ENCODE measurements at places on chromosomes 12 and 14.

GRCh38 chr12:30142301-30142700 lies 358.6 kb upstream of the TMTC1 start:
- no peak for DNase-seq

GRCh38 chr12:120324841-120325417 lies 2.6 kb downstream of the PLA2G1B start:
- DNase-seq, result no peak

DNA sequence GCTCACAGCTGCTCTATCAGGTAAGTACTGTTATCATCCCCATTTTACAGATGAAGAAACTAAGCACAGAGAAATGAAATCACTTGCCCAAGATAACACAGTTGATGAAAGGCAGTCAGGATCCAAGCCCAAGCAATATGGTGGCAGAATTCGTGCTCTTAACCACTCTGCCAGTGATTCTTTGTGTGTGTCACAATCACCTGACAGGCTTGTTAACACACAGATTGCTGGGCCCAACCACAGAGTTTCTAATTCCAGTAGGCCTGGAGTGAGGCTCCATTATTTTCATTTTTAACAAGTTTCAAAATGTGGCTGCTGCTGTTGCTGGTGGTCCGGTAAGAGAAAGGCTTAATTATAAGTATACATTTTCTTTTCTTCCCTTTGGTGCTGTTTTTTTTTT lies 134.2 kb downstream of the TGFB3 start:
- DNase-seq, result no peak

- DNase-seq, result no peak
Measured at GRCh38 chr12:121388421-121388981, 11.4 kb upstream of the RNF34 start.

- DNase-seq, result peak; percentile 97
Measured at GRCh38 chr14:23301288-23301968, 1.2 kb downstream of the PPP1R3E start.

DNA sequence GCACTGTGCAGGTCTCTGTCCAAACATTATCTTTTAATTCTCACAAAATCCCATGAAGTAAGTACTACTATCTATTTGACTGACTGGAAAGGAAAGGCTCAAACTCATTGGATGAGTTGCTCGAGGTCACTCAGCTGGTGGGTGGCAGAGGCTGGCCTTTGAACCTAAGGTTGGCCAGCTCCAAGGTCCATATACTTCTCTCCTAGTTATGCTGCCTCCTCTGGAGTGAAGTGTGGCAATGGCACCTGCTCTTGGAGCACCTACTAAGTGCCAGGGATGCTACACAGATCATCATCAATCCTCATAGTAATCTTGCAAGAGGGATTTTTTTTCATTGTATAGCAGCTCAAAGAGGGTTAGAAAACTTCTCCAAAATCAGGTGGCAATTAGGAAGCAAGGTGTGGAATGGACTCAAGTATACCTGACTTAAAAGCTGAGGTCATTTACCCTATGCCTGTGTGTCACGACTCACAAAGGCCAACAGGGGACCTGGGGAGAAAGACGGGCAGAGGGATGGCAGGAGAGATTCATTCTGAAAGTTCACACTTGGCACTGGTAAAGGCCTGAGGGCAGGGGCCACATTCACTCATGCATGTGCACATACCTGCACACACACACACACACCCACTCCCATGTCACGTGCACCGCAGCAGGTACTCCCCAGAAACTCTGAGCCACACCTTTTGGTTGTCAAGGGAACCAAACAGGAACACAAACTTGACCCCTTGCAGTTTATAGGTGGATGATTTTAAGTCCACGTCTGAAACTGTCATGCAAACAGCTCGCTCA lies 146.4 kb downstream of the FOXN3 start:
- DNase-seq, result no peak

GRCh38 chr14:35708062-35708461 lies 101.0 kb downstream of the RALGAPA1 start:
- no peak for DNase-seq

GRCh38 chr12:69068448-69068847 lies 135.5 kb upstream of the CPM start:
- no peak for DNase-seq

GRCh38 chr12:55931780-55932550 lies 1.0 kb downstream of the DGKA start:
- DNase-seq, result no peak

DNA sequence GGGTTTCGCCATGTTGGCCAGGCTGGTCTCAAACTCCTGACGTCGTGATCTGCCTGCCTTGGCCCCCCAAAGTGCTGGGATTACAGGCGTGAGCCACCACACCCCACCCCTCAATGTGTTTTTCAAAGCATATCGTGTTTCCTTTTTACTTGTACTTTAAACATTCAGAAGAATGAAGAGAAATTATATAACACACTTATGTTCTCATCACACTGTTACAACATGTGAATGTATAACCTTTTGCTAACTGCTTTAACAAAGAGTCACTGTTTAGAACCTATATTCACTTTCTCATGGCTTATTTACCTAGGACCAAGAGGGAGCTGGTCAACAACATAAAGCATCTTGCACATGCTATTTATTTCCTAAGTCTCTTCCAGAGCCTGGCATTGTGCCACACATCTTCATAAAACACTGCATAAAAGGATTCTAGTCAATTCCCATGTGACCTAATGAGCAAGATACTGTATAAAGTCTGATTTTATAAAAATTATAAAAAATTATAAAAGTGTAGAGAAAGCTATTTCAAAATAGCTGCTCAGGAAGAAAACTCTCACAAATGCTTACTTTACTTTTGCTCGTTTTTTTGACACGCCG lies 16.0 kb upstream of the ACTR6 start:
- DNase-seq, result no peak

DNA sequence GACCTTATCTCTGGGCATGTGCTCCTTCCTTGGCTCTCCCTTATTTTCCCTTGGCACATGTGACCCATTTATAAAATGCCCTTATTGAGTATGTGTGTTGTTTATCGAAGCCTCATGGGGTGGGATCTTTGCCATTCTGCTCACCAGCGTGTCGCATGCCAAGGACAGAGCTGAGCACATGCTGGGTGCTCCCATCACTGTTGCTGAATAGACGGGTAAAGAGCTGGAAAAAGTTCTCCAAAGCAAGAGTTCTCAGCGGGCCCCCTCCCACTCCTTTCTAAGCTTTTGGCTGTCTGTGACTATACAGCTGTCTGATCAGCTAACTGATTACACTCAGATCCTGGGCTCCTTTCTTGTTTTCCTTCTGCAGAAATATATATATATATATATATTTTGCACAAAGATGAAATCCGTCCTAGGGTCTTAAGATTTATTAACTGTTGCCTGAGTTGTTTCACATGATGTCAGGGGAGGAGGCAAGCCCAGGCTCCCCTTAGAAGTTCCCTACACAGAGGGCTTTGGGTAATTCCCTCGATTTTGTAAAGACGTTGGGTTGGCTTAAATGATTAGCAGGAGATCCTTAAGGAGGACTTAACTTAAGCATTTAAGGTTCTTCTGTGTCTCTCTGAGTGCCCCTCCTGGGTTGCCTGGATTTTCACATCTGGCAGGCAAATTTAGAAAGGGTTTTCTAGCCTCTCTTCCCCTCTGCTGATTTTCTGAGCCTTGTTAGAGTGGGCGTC lies 71.6 kb downstream of the TMEM132C start:
- DNase-seq, result no peak

- DNase-seq, result no peak
Measured at GRCh38 chr12:48981757-48982157, 3.6 kb downstream of the WNT1 start.

GRCh38 chr12:77133566-77133965 lies 68.2 kb upstream of the E2F7 start:
- no peak for DNase-seq

DNA sequence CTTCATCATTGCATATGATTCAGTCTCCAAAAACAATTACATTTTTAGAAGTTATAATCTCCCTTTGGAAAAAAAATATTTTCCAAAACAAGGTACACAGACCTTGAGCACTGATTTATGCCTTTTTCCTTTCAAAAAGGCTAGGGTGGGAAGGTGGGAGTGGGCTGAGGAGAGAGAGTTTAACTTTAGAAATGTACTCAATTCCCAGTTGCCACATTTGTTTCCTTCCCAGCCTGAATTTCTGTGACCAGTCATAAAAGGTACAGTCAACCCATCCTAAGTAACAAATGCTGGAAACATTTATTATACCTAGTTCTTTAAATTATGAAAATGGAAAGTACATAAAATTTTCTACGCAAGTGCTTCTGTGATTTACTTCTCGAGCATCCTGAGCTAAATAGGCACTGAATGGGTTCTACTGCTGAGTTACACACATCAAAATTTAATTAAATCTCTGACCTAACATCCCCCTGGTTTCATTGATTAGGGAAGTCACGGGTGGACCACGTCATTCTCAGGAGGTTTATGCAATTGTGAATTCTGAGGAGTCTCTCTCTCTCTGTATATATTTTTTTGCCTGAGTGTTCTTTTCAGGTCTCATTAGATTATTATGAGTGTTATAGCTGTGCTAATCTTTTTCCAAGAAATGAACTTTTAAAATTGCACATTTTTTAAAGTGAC lies 371.8 kb downstream of the BTG1 start:
- no peak for DNase-seq

Measured in stimulated activated CD4-positive, alpha-beta T cell treated with anti-CD3 and anti-CD28 coated beads, Interleukin-1b, Interleukin-23, amount 100 ng/mL, for 4 hours (primary cell).